ENCODE measurements at places on chromosomes 1 and 21.

DNA sequence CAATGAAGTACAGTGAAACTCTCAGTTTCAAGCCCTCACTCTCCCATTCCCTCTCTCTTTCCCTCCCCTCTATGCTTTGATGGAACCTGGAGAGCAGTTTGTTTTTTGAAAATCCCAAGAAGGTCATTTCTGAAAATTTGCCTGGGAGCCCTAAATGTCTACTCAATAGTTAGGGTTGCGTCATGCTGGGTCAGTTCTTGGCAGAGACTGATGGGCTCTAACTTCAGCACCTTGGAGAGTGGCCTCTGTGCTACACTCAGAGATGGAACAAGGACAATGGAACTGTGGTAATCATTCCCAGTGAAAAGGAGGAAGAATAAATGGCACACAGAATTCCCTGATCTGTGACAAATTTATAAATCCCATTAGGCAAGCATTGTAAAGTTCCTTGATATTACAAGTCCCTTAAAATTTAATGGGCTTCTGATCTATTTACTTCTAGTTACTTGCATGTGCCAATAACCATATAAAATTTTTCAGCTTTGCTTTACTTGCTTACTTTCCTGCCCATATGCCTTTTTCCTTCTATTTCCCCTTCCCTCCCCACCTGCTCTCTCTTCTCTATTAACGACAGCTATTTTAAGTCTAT, 182.9 kb upstream of the KCND3 start:
- DNase-seq, result no peak

DNA sequence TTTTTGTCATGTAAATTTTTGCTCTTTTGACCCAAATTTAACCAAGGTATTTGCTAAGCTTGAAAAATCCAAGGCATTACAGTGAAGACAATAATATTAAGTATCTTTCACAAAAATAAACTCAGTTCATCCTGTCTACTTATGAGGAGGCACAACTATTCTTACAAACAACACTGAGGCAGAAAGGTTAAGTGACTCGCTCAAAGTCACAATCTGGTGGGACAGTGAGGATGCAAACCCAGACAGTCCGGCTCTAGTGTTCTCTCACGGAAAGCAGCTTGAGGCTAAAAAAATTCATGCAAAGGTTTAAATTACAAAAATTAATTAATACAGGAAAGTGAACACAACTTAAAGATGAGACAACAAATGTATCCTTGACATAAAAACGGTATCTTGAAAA, 125.3 kb downstream of the SIPA1L2 start:
- no peak for DNase-seq

GRCh38 chr1:195005338-195005737, 1602.9 kb downstream of the KCNT2 start:
- DNase-seq, result no peak

DNA sequence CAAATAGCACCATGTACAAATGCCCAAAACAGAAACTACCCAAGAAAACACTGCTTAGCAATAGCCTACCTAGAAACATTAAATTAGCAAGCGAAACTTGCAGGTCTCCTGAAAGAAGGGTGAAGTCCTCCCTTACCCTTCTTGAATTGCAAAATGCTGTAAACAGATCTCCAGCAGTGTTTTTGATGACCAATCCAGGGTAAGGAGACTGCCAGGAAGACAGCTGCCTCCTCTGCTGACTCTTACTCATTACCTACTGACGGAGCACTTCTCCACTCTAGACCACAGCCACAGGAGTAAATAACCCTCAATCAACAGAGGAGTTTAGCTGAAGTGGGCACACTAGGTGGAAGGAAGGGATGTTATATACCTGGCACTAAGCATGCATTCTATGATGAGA, 32.2 kb upstream of the GADD45A start:
- DNase-seq, result no peak

GRCh38 chr1:168362991-168363390, 82.3 kb downstream of the TBX19 start:
- no peak for DNase-seq

- no peak for DNase-seq
Measured at GRCh38 chr1:38558500-38559445, 300.8 kb downstream of the RRAGC start.

DNA sequence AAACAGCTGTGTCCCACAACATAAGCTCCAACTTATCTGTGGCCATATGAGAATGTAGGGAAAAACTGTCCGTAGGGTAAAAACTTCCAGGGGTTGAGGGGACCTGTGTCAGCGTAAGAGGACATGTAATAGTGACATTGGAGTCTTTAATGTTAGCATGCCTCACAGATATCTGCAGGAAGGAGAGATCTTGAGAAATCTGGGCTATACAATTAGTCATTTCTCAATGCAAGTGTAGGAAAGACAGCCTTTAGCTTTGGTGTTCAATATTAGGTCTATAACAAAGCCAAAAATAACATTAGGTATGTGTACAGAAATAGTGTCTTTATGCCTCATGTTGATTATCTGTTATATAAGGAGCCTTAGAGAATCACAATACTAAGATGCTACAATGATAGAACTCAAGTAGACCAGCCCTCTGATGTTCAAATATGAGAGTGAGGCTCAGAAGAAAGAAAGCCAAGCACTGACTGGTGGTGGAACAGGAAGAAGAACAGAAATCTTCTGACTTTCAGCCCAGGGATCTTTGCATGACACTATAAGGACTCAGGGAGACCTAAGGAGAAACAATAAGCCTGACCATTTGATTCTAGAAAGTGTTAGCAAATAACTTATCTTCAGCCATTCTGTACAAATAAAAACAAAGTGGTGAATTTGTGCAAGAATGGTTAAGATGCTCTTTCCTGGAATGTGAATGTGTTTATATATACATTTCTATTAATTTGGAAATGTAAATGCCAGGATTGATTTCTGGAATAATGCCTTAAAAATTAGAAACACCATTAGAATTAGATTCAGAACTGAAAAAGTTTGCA, 152.6 kb downstream of the ZC3H11B start:
- DNase-seq, result no peak

DNA sequence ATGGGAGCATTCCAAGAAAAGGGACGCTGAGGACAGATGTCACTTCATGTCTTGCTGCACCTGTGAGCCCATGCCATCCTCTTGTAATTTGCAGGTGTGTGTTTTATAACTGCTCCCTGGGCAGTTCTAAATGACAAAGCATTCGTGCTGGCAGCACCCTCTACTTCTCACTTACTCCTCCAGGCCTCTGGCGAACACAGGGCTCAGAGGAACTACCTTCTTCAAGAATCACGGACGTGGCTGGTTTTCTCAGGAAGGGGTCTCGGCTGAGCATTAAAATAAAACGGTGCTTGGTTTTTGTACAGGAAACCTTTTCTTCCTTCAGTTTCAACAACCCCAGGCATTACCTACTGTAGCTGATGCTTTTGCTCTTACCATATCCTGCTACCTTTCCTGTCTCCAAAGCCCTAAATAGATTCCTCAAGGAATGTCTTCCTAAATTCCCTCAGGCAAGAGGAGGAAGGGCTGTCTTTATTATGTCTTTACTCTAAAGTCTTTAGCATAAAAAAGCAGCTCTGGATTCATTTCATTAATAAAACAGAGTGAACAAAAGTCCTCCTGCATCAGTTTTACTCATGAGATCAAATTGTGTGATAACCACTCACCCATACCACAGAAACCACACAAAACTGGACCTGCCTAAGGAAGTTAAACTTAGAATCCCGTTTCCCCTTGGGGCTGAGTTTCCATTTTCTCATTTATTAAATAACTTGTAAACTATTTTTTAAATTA, 79.0 kb upstream of the MAP10 start:
- DNase-seq, result no peak

- DNase-seq, result no peak
Measured at GRCh38 chr21:24693779-24694178, 913.5 kb downstream of the MRPL39 start.

DNA sequence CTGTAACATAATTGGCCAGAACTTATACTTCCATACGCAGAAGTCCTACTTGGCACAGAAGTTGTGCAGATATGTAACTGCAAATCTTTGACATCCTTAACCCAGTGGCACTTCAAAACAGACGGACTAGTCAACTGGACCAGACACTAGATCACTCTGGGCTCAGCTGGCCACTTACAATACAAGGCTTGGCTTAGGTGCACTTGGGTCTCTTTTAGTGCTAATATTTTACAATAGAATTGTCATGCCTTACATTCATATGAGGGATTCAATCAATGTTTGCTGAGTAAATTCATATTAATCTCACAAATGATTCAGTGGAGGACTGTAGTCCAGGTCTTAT, 20.1 kb downstream of the XKR8 start:
- DNase-seq, result no peak

GRCh38 chr1:93033785-93034184, 45.3 kb upstream of the MTF2 start:
- DNase-seq, result no peak

GRCh38 chr1:21869620-21870121, 57.6 kb downstream of the LDLRAD2 start:
- DNase-seq, result no peak

GRCh38 chr1:66704177-66704875, 47.9 kb upstream of the DYNLT5 start:
- DNase-seq, result no peak

DNA sequence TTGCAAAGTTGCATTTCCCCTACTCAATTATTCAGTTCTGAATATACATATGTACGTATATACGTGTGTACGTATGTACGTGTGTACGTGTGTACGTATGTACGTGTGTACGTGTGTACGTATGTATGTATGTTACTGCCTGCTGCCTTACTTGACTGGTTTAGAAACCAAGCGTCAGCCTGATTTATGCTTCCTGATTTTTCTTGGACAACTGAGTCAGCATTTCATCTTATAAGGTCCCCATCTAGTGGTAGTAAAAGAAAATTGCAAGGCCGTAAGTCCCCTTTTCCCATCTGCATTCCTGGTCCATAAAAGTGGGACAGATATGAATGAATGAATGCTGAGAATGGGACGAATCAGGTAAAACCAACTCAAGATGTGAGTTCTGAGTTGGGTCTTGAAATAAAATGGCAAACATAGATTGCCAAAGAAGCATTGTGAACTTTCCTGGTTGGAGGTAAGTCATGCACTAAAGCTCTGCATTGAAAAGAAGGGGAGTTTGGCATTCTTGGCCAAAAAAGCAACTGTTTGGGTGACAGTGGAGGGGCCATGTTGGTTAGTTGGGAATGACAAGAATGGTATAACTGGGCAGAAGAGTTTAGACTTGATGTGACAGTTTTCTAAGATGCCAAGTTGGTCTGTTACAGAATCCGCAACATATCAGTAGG, 76.4 kb upstream of the DNAH14 start:
- no peak for DNase-seq

- DNase-seq, result peak; percentile 10
Measured at GRCh38 chr1:25619101-25619890, 2.7 kb downstream of the MAN1C1 start.

DNA sequence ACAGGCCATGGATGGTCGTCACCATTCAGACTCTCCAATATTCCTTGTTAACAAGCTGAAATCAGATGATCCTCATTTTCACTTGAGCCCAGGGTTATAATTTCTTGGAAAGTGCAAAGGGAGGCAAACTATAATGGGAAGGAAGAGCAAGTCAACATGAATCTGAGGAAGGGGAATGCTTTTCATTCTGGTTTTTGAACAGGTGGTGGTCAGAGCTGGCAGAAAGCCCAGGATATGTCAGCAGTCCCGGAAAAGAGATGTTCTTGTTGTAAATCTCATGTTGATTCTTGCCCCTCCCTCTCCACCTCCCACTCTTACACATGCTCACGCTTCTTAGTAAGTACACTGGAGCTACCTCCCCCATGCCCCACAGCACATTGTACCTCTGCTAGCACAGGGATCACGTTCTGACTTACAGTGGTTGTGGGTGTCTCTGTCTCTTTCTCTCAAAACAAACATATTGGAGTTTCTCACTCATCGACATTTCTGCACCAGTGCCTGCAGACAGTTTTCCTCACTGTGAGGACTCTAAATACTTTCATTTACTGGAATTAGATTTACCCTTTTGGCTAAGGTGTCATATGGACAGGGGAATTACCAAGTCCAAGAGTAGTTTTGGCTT, 77.6 kb downstream of the XCL2 start:
- no peak for DNase-seq

GRCh38 chr1:13585612-13585991, 2.0 kb downstream of the PDPN start:
- DNase-seq, result no peak

GRCh38 chr21:27649323-27649722, 682.4 kb upstream of the ADAMTS5 start:
- DNase-seq, result no peak

GRCh38 chr1:220786057-220786336, 716 bp upstream of the MTARC1 start:
- DNase-seq, result no peak

GRCh38 chr1:11500881-11501280, 21.9 kb downstream of the DISP3 start:
- no peak for DNase-seq

GRCh38 chr1:203559523-203559922, 65.6 kb downstream of the OPTC start:
- DNase-seq, result no peak

- DNase-seq, result no peak
Measured at GRCh38 chr1:150121236-150121862, 28.4 kb upstream of the PLEKHO1 start.

DNA sequence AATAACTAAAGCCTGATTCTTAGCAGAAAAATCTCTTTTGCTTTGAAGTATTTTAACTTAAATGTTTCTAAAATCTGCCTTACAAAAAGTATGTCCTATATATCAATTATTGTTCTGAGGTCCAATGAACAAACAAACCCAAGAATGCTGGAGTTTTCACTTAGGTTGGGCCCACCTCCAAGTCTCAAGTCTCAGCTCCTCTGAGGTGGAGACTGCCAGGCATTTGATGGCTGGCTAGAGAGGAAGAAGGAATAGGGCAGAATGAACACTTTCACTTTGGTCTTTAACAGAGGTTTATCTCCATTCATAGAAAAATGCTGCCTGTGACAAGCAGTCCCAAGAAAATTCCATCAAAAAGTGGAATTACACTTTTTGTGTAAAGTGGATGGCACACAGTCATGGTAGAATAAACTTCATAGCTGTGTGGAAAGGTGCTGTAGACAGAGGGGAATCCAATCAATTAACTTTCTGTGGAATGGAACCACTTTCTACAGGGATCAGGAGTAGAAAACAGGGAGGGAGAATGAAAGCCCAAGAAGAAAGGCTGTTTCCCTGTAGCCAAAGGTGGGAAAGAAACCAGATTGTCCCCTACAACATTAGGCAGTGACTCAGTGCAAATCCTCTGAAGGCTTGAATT, 349.4 kb upstream of the RUNX1 start:
- no peak for DNase-seq

DNA sequence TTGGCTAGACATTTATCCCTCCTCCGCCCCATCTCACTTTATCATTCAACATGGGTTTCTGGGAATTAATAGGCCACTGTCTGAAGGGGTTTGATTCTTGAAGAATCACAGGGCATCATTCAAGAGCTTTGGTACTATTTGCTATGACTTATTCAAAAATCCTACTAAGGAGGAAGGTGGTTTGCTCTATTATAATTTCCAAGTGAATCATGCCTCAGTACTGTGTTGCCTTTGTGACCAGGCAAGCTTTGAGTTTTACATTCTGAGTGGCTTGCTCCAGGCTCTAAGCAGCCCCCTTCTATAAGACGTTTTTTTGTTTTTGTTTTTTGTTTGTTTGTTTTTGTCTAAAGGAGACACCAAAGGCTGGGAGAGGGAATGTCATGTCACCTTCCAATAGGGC, 2.6 kb downstream of the C1orf21 start:
- DNase-seq, result no peak

- DNase-seq, result no peak
Measured at GRCh38 chr1:189874715-189875435, 602.8 kb downstream of the BRINP3 start.

- no peak for DNase-seq
Measured at GRCh38 chr1:155051777-155052398, 772 bp downstream of the ADAM15 start.

- DNase-seq, result no peak
Measured at GRCh38 chr1:184395937-184396480, 9.2 kb downstream of the C1orf21 start.

GRCh38 chr1:169890761-169891538, 2.7 kb downstream of the SCYL3 start:
- DNase-seq, result no peak
